Activated T-helper 2 cell treated with anti-CD3 and anti-CD28 coated beads, Interferon-gamma antibody, Interleukin-2, Interleukin-4, amounts not matched to agents 10 μg/mL and 5 μg/mL and 100 μg/mL, durations not matched to agents 14 hours and 24 hours and 36 hours (primary cell): ENCODE measurements at places on chromosomes 3 and 15. TPM values are rescaled to one million over a fixed set of nuclear protein-coding genes. Genes with fewer than 3 reads are reported as not detected.

Gene SV2B
- total RNA-seq = 0.02 TPM in 2 replicates

DNA sequence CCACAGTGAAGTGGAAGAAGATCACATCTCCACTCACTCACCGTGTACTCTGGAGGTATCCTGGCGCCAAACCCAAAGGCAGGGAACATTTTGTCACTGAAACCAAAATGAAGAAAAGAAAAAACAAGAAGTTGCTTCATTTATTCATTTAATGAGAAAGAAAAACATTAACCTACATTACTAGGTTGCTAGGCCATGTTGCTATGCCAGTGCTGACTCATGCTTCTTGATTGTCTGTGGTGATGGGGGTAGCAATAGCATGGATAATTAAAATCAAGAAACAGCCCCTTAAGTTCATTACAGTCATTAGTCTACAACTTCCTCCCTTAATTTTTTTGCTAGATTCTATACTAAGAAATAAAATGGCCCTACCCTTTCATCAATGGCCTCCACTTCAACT, 52.7 kb upstream of the MRPL3 start:
- peaks cover 22% of the 10 kb centered on the region for H3K4me1 ChIP-seq
- H3K27me3 ChIP-seq = peaks cover 50% of the 10 kb centered on the region
- DNase-seq = no peak
- H3K36me3 ChIP-seq = no peaks in the 10 kb centered on the region
- no peak overlapping the region for H3K27ac ChIP-seq

Gene TMEM39A
- total RNA-seq = 50.4 and 58.4 TPM in 2 replicates

DNA sequence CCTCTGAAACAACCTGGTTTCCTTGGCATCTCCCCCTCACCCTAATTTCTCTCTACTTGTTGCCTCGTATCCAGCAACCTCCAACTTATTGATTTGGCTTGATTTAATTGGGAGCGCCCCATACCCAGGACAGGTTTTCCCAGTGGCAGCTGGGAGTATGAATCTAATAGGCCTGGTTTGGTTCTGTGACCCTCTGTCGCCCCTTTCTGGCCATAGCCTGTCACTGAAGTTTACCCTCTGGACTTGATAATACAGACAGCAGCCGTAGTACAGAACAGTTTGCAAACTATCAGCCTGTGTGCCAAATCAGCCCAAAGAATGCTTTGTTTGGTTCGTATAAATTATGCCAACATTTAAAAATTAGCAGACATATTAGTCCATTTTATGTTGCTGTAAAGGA, 525.1 kb upstream of the GOLIM4 start:
- no peaks in the 10 kb centered on the region for H3K36me3 ChIP-seq
- H3K27ac ChIP-seq = no peak overlapping the region
- no peak overlapping the region for H3K4me3 ChIP-seq
- no peaks in the 10 kb centered on the region for H3K27me3 ChIP-seq

DNA sequence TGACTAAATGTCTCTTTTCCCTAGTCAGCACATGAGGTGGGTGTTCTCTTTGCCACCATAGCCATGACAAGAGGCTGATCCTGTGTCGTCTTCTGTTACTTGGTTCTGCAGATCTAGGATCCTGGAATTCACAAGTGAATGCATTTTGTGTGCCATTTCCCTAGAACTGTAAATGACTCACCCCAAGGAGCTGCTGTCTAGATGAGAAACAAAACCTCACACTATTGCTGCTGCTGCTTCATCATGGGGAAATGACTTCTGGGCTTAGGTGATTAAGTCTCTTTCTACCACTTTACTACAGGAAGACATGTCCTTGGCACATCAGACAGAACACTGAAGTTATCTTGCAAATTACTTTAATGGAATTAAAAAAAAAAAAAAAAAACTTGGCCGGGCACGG, 54.9 kb downstream of the SLCO3A1 start:
- H3K4me1 ChIP-seq = peaks cover 13% of the 10 kb centered on the region
- no peak overlapping the region for H3K4me3 ChIP-seq
- peaks cover 6% of the 10 kb centered on the region for H3K36me3 ChIP-seq
- no peaks in the 10 kb centered on the region for H3K27me3 ChIP-seq
- DNase-seq = no peak

GRCh38 chr3:10722911-10723310, 93.1 kb upstream of the SLC6A11 start:
- H3K27me3 ChIP-seq = no peaks in the 10 kb centered on the region
- H3K27ac ChIP-seq = no peak overlapping the region

Gene CCR5
- 0.30 and 0.46 TPM in 2 replicates for total RNA-seq

DNA sequence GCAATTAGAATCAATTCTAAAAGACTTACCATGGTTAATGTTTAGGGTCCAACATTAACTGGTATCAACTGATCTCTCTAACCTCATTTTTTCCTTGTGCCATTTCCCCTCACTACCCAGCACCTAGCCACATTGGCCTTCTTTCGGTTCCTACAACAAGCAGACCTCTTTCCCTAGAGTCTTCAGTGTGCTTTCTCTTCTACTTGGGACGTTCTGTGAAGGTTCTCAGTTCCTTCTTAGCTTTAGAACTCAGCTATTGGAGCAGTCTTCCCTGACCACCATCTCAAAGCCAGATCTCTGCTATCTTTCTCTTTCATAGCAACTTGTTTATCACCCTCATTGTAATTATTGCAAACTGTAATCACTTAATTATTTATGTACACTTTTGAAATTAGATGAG, 31.5 kb upstream of the MINDY4B start:
- H3K4me1 ChIP-seq = peaks cover 18% of the 10 kb centered on the region
- H3K27me3 ChIP-seq = peaks cover 30% of the 10 kb centered on the region
- H3K4me3 ChIP-seq = no peak overlapping the region
- H3K27ac ChIP-seq = no peak overlapping the region
- H3K36me3 ChIP-seq = no peaks in the 10 kb centered on the region
- DNase-seq = no peak

GRCh38 chr15:64877435-64877834, 34.3 kb upstream of the ANKDD1A start:
- H3K4me1 ChIP-seq = peaks cover 23% of the 10 kb centered on the region
- no peaks in the 10 kb centered on the region for H3K36me3 ChIP-seq
- no peaks in the 10 kb centered on the region for H3K27me3 ChIP-seq
- no peak overlapping the region for H3K4me3 ChIP-seq
- peak overlapping the region; percentile 73 for H3K27ac ChIP-seq

Gene PP2D1
- not detected in 2 replicates for total RNA-seq

- no peak for DNase-seq
- H3K4me3 ChIP-seq = no peak overlapping the region
- H3K27me3 ChIP-seq = no peaks in the 10 kb centered on the region
- H3K27ac ChIP-seq = no peak overlapping the region
- H3K36me3 ChIP-seq = no peaks in the 10 kb centered on the region
These were observed 599.0 kb downstream of the MAGI1 start for GRCh38 chr3:65439641-65440284.

Gene GABRA5
- not detected in 2 replicates for total RNA-seq

Gene SELENOT
- 119 and 121 TPM in 2 replicates for total RNA-seq

Gene ACOX2
- not detected in 2 replicates for total RNA-seq

Gene THPO
- total RNA-seq = not detected in 2 replicates

Gene ATXN7
- 42.8 and 44.0 TPM in 2 replicates for total RNA-seq

DNA sequence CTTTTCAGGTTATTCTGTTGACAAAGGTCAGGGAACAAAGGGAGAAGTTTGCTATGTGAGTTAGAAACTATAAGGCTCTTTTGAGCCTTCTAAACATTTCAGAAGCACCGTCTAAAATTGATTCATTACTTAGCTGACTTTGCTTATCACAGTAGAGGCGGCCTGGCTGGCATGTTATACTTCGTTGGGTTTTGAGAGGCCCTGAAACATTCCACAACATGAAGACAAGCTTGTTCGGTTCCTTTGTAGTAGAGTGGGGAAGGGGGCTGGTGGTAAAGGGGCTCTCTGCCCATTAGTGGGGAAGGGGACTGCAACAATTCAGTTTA, 23.6 kb downstream of the ZBTB38 start:
- H3K36me3 ChIP-seq = peaks cover under 1% of the 10 kb centered on the region
- H3K4me3 ChIP-seq = no peak overlapping the region
- DNase-seq = no peak
- H3K4me1 ChIP-seq = peaks cover 20% of the 10 kb centered on the region
- H3K27ac ChIP-seq = no peak overlapping the region

DNA sequence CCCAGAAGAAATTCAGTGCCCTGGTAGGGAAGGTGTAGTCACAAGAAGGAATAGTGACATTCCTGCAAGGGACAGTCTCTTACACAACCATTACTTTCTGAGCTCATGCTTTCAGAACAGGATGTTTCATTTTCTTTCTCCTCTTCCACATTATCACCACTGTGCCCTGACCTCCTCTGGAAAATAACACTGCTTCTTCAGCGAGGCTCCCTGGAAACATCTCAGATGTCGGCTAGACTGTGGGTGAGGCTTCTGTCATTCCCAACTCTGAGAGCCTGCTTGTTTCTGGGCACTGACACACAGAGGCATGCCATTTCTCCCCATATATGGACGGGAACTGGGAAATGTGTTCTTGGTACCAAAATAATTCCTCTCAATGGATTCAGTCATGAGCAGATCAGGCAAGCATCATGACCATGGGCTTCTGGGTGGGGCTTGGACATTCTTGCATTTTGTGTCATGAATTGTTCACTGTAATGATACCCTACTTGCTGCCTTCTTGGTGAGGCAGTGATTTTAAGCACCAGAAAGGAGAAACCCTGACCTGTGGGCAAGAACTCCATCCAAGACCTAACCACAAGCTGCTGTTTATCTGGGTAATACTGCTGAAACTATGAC, 14.3 kb upstream of the TNFAIP8L3 start:
- no peak for DNase-seq
- H3K4me1 ChIP-seq = no peaks in the 10 kb centered on the region
- H3K27me3 ChIP-seq = peaks cover 15% of the 10 kb centered on the region
- no peaks in the 10 kb centered on the region for H3K36me3 ChIP-seq
- no peak overlapping the region for H3K4me3 ChIP-seq

DNA sequence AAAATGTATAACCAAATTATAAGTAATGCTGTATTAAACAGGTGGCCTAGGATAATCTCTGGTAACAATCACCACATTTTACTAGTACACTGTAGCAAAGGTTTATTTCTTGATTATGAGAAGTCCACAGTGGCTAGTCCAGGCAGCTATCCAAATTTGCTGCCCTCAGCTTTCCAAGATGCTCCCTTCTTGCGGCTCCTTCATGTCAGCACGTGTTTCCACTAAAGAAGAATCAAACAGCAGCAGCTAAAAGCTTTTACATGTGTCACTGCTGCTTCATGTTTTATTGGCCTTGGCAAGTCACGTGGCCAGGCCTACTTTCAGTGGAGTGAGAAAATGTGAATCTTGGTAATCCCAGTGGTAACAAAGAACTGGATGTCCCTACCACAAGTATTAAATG, 5.6 kb upstream of the RBMS3 start:
- H3K27me3 ChIP-seq = peaks cover 11% of the 10 kb centered on the region
- no peaks in the 10 kb centered on the region for H3K36me3 ChIP-seq
- H3K4me3 ChIP-seq = no peak overlapping the region
- H3K4me1 ChIP-seq = peaks cover 7% of the 10 kb centered on the region
- H3K27ac ChIP-seq = no peak overlapping the region
- DNase-seq = no peak

DNA sequence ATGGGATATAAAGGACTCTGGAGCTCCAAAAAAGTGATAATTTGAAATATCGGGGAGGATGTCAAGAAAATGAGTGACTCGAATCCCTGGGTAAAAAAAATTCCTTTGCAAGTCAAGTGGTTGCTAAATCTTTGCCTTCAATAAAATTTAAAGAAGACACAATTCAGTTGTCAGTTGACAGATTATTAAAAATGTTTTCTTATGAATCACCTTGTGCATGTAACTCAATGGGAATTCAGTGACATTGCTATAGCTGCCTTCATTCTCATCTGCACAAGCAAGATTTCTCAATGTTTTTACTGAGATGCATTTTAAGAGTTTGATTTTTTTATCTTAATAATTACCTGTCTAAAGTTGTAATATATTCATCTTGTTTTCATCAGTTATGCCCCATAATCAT, 264.0 kb upstream of the IL12A start:
- no peaks in the 10 kb centered on the region for H3K36me3 ChIP-seq
- no peaks in the 10 kb centered on the region for H3K4me1 ChIP-seq
- no peaks in the 10 kb centered on the region for H3K27me3 ChIP-seq
- H3K4me3 ChIP-seq = no peak overlapping the region

DNA sequence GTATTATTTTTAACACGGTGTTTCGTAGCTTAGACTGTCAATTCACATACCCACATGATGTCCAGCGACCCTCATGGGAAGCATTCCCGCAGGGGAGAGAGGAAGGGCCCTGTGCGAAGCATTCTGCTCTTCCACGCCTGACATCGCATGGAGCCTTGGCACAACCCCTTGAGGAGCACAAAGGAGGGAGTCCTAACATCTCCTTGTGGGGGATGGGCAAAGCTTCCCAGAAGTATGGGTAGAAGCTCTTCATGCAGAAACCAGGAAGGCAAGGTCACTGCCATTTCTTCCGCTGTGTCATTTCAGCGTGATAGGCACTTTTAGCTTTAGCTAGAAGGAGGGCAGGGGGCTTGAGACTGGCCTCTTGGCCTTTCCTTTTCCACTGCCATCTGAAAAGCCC, 28.7 kb upstream of the USP3 start:
- no peaks in the 10 kb centered on the region for H3K36me3 ChIP-seq
- H3K27me3 ChIP-seq = no peaks in the 10 kb centered on the region
- DNase-seq = no peak
- no peak overlapping the region for H3K27ac ChIP-seq
- peaks cover 50% of the 10 kb centered on the region for H3K4me1 ChIP-seq

DNA sequence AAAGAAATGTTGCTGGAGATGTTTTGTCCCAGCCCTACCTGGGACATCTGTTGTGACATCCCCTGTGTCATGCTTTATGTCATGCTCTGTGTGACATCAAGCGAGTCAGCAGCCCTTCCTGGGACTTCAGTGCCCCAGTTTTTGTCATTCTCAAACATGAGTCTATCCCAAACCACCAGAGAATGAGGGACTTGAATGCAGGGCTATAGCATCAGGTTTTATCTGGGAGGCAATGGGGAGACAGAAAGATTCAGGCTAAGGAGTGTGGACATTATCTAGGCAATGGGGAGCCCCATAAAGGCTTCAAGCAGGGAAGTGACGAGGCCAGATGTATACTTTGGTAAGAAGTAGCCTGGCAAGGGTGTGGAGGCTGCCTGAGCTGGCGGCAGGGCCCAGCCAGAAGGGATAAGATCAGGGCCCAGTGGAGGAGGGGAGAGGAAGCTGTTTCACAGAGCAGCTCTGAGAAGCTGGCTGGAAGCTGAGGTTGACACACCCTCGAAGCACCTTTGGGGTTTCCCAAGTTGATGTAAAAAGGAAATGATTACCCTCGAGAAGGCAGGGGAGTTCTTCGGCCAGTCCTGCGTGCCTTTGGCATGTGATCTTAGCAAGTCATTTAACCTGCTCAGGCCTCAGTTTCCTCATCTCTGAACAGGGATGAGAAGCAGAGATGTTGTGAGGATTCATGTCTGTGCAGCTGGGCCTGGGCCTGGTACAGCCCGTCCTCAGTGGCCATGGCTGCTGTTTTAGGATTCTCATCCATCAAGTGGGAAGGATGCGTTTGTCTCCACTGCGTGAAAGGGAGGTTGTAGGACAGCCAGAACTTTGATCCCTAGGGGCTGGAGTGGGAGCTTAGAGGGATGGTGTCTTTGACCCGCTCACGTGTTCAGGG, 34.3 kb downstream of the IRAK2 start:
- H3K4me3 ChIP-seq = peak overlapping the region; percentile 15
- peak; percentile 72 for DNase-seq
- no peaks in the 10 kb centered on the region for H3K27me3 ChIP-seq
- H3K36me3 ChIP-seq = peaks cover 11% of the 10 kb centered on the region
- peak overlapping the region; percentile 91 for H3K27ac ChIP-seq
- peaks cover 65% of the 10 kb centered on the region for H3K4me1 ChIP-seq

GRCh38 chr15:81229586-81229985, 32.9 kb downstream of the IL16 start:
- no peak overlapping the region for H3K4me3 ChIP-seq
- H3K4me1 ChIP-seq = no peaks in the 10 kb centered on the region
- peaks cover 1% of the 10 kb centered on the region for H3K27me3 ChIP-seq
- H3K27ac ChIP-seq = no peak overlapping the region
- no peak for DNase-seq
- H3K36me3 ChIP-seq = no peaks in the 10 kb centered on the region

GRCh38 chr15:69893863-69894262, 203.9 kb downstream of the TLE3 start:
- no peak overlapping the region for H3K27ac ChIP-seq
- peaks cover 38% of the 10 kb centered on the region for H3K27me3 ChIP-seq
- H3K4me1 ChIP-seq = no peaks in the 10 kb centered on the region
- H3K4me3 ChIP-seq = no peak overlapping the region
